Kidney glomerular epithelial cell (primary cell): ENCODE measurements at places on chromosomes 16 and 17.

GRCh38 chr16:11254913-11255736, 879 bp downstream of the SOCS1 start:
- DNase-seq: no peak

- peak; percentile 57 for DNase-seq
Observed at GRCh38 chr16:15949210-15950160, at the start of gene ABCC1. ABCC1 (plus strand) TSS chr16:15949616; CDS start chr16:15949752, 136 bp downstream.

- no peak for DNase-seq
Observed at GRCh38 chr17:31310260-31310659, 3.6 kb downstream of the EVI2B start.

DNA sequence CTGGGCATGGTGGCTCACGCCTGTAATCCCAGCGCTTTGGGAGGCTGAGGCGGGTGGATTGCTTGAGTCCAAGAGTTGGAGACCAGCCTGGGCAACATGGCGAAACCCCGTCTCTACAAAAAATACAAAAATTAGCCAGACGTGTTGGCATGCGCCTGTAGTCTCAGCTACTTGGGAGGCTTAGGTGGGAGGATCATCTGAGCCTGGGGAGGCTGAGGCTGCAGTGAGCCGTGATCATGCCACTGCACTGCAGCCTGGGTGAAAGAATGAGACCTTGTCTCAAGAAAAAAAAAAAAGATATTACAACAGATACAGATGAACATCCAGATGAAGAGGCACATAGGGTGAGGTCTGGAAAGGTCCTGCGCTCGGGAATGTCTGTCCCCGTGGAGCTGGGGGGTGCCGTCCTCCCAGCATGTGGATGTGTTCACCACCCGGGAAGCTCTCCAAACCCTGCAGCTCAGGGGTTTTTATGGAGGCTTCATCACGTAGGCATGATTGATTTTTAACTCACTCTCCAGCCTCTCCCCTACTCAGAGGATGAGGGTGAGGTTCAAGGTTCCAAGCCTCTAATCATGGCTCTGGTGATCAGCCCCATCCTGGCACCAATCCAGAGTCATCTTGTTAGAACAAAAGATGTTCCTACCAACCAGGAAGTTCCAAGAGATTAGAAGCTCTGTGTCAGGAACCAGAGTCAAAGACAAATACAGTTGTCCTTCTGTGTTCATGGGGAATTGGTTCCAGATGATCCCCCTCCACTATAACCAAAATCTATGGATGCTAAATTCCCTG, 85.0 kb upstream of the DNAJA2 start:
- DNase-seq: no peak

GRCh38 chr16:57308041-57308440, 23.6 kb upstream of the PLLP start:
- peak; percentile 10 for DNase-seq

- DNase-seq: no peak
Observed at GRCh38 chr16:31298958-31299357, 39.2 kb downstream of the ITGAM start.

DNA sequence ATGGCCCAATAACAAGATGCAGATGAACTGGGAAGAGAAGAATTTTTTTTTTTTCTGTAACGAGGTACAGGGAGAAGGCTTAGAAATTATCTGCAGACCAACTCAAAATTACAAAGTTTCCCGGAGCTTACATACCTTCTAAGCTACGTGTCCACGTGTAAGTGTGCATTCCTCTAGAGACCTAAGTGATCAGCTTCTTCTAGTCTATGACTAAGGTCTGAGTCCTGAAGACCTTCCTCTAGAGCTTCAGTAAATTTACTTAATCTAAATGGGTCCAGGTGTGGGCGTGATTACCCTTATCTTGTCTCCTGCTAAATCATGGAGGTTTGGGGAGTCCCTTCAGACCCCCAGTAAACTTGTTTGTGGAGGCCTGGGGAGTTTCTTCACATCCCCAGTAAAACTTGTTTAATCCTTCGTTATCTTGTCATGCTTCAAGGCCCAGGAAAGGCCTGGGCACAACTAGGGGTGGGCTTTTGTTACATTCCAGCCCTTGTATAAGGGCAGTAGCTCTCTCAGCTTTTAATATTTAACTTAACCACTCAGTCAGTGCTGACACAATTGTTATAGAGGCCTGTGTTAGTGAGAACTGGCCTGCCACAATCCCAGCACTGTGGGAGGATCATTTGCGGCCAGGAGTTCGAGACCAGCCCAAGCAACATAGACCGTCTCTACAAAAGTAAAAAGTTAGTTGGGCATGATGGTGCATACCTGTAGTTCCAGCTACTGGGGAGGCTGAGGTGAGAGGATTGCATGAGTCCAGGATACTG, 342.3 kb downstream of the SNX29 start:
- peak; percentile 62 for DNase-seq

GRCh38 chr17:30552994-30553566, 75.9 kb downstream of the GOSR1 start:
- DNase-seq: no peak

- DNase-seq: no peak
Observed at GRCh38 chr17:58166682-58167081, at the start of gene OR4D2. OR4D2 (plus strand) TSS chr17:58166982; CDS start chr17:58169656, 2,674 bp downstream.

GRCh38 chr16:77723108-77723514, 797 bp downstream of the NUDT7 start:
- DNase-seq: no peak

- DNase-seq: peak; percentile 66
Observed at GRCh38 chr17:35244341-35245195, 1.7 kb downstream of the SLFN5 start.

DNA sequence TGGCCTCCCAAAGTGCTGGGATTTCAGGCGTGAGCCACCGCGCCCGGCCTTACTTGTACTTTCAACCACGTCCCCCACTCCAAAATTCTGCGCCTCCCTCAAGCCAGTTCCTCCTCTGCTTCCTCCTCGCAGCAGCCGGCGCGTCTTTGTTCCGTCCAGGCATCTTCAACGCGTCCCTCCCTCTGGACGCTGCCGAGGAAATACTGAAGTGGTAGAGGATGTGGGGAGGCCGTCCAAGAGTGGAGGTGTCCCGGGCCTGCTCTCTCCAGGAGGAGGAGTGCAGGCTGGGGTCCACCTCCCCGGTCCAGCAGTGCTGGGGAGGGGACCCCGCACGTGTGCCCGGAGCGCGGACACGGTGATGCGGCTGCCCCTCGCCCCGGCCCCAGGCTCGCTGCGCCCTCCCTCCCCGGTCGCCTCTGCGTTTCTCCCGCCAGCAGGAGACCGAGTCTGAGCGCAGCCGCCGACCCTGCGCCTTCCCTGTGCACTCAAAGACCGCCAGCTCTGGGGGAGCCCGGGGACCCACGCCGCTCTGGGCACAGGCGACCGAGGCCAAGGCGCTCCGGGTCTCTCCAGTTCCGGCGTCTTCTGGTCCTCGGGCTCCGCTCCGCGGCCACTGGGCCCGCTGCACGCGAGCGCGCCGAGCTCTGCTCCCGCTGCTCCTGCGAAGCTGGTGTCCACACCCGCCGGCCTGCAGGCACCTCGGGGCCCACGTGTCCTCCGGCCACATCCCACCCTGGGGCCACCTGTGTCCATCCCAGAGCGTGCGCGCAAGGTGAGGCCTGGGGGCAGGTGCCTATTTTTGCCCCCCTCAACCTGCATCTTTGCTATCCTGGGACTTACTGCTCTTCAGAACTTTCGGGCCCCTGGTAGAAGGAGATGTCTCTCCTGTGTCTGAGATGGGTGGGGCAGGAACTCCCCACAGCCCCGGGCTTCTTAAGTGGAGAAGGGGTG, 31.7 kb downstream of the OSBPL7 start:
- peak; percentile 4 for DNase-seq

DNA sequence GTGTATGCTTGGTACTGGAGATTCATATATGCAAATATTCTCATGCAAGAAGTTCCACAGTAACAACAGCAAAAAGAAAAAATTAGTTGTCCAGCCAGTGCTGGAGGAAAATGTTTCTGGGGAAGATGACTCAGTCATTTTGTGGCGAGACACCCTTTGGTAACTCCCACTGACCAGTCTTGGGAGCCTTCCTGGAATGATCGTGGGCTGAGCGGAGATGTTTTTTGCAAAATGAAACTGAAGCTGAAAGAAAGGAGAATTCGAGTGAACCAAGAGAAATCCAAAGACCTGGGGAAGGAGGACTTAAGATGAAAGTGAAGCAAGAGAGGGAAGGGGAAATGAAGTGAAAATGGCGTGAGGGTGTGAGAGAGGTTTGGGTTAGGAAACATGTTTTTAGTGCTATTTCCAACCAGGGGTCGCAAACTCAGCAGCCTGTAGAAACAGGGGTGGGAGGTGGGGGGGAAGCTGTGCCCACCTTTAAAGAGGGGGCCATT, 5.2 kb downstream of the ITPRIPL2 start:
- DNase-seq: peak; percentile 72

- DNase-seq: no peak
Observed at GRCh38 chr16:50496990-50497389, 51.2 kb upstream of the NKD1 start.

- DNase-seq: no peak
Observed at GRCh38 chr17:45368651-45369050, 51.8 kb upstream of the MAP3K14 start.

- peak; percentile 19 for DNase-seq
Observed at GRCh38 chr17:75365009-75365930, 40.2 kb downstream of the GRB2 start.

DNA sequence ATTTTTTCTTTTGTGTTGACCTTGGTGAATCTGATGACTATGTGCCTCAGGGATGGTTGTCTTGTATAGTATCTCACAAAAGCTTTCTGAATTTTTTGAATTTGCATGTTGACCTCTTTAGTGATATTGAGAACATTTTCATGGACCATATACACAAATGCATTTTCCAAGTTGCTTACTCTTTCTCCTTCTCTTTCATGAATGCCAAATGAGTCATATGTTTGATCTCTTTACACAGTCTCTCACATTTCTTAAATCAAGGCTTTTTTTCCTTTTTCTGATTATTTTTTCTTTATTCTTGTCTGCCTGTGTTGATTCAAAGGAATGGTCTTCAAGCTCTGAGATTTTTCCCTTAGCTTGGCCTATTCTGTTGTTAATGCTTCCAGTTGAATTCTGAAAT, 46.6 kb upstream of the KCNJ16 start:
- no peak for DNase-seq

DNA sequence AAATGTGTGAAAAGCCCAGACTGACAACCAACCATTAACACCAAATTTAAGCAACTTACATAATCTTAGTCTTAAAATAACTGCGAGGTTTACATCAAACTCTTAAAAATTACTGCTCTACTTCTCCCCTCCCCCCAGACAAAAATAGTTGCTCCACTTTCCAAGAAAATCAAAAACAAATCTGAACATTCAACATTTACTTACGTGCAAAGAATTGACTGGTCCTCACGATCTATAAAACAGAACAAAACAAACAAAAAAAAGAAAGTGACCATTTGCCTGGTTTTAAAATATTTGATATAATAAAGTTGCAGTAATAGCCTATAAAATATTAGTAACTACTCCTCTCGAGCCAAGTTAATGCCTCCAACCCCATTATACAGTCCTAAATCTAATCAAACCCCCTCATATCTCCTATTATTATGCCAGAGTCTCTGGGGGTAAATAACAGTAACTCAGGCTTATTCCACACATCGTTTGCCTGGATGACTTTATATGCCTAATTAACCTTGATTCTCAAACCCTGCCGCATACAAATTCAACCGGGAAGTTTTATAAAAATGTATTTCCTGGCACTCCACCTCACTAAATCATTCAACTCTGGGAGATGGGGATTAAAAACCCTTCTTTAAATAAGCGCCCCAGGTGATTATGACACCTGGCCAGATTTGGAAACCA, 41.5 kb downstream of the MYH10 start:
- no peak for DNase-seq

GRCh38 chr16:88376835-88377726, 5.7 kb upstream of the ZNF469 start:
- DNase-seq: peak; percentile 7

GRCh38 chr17:6476076-6476809, 32.0 kb downstream of the PIMREG start:
- no peak for DNase-seq

DNA sequence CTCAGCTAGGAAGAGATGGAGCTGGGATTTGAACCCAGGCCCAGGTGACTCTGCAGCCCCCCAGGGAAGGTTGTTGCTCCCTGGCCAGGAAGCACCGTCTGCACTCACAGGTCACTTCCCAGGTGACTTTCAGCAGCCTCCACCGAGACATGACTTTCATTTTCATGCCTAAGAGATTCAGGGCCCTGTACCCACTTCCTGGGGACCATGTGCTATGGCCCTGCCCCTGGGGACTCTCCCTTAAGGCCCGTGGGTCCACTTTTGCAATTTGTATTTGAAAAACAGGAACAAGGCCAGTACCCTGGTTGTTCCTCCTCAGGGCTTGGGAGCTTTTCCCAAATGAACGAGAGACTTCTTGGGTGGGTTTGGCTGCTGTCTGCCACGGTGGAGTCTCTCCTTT, 191.0 kb downstream of the IRF8 start:
- no peak for DNase-seq

DNA sequence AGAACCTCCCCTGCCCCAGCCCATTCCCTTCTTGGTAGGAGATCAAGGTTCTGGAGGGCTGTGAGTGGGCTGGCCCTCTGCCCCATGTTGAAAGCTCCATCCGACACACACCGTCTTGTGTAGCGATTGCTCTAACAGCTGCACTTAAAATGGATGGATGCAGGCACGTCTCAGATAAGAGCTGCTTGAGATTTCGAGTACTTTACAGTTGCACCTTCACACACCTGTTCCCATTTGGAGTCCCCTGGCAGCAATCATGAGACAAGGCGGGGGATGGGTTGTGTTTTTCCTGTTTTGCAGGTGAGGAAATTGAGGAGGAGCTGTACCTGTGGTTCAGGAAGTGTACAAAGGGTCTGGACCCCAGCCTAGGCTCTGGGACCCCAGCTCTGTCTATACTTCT, 25.6 kb upstream of the TAC4 start:
- DNase-seq: no peak

- DNase-seq: no peak
Observed at GRCh38 chr16:89045181-89045815, 48.4 kb upstream of the ACSF3 start.

GRCh38 chr16:69408475-69408874, 15.9 kb upstream of the CYB5B start:
- no peak for DNase-seq

- DNase-seq: no peak
Observed at GRCh38 chr16:19177111-19177739, 9.2 kb downstream of the SYT17 start.

DNA sequence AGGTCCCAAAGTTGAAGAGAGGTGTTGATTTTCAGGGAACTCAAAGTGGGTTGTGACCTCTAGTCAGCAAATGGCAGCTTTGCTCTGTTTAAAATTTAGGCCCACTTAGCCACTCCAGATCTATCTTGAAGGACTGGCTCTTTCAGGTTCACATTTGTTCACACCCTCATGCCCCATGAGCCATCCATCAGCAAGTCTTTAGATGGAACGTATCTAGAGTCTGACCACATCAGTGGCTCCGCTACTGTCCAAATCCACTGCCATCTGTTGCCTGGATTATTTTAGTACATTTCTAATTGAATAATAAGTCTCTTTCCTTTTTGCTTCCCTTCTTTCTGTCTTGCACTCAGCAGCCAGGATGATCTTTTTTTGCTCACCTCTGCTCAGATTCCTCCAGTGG, 10.5 kb downstream of the ITGB3 start:
- no peak for DNase-seq
